ENCODE measurements at places on chromosomes 1 and 21.

- DNase-seq, result no peak
These were observed 17.4 kb downstream of the TNFRSF1B start for GRCh38 chr1:12184008-12184681.

- no peak for DNase-seq
These were observed 10.2 kb upstream of the PLXNA2 start for GRCh38 chr1:208254376-208254775.

DNA sequence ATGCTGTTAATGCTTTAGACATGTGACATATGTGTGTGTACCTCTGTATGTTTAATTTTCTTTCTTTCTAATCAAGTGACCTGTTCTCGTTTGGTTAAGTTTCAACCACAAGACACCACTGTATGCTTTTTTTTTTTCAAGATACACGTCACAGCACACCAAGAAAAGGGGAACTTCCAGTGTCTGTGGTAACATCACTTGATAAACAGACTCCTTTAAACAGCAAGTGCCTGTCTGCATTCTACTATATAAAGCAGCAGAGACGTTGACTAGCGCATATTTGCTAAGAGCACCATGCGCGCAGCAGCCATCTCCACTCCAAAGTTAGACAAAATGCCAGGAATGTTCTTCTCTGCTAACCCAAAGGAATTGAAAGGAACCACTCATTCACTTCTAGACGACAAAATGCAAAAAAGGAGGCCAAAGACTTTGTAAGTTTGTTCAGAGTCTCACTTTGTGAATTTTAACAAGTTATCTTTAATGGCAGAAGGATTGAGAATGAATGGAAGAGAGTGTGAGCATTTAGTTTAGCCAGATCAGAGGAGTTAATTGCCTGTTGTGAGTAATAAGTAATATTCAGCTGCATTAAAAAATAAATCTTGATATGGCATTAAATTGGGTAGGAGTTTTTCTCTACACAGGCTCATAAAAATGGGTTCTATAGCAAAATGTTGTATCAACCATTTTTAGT is at the start of gene RGS1:
TSS of gene RGS1 (plus strand) at position 275 of the 691 bp plus-strand sequence. CDS start at position 295, 20 bp downstream.
- DNase-seq, result no peak

DNA sequence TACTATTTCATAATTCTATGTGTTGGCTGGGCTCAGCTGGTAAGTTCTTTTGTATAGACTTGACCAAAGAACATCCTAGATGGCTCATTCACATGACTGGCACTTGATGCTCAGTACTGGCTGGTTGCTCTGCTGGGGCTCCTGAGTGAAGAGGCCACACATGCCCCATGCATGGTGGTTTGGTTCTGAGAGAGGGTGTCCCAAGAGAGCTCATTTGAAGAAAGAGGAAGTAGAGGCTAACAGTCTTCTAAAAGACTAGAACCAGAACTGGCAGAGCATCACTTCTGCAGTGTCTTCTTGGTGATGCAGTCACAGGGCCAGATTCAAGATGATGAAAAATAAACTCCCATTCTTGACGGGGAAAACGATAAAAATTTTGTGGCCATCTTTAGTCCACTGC is 5.2 kb upstream of the BACH1 start:
- no peak for DNase-seq

GRCh38 chr1:228917755-228918154 is 182.5 kb downstream of the RHOU start:
- no peak for DNase-seq

DNA sequence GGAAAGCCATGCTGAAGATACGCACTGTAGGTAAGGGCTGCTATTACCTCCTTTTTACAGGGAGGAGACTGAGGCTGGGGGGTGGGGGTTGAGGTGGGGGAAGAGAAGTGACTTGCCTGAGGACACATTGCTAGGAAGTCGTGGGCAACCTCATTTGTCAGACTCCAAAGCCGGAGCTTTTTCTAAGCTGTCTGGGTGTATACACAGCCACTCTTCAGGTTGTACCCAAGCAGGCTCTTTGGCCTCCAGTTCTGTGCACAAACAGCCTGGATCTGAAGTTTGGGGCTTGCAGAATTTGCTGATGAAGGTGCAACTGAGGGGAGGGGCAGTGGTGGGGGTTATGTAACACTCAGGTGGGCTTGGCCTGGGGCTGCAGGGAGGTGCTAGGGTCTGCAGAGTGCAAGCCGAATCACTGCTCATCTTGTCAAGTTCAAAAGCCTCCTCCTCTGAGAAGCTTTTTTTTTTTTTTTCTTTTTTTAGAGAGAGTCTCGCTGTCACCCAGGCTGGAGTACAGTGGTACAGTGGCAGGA is 16.9 kb downstream of the TINAGL1 start:
- DNase-seq, result no peak

GRCh38 chr1:223700388-223700918 is 11.9 kb upstream of the CAPN2 start:
- DNase-seq, result no peak

DNA sequence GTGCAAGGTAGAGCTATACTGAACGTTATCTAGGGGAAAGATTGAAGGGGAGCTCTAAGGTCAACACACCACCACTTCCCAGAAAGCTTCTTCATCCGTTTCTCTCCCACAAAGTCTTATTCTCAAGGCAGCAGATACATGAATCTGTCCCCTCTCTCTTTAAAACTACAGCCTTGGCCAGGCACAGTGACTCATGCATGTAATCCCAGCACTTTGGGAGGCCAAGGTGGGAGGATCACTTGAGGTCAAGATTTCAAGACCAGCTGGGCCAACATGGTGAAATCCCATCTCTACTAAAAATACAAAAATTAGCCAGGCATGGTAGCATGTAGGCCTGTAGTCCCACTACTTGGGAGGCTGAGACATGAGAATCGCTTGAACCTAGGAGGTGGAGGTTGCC is 8.1 kb downstream of the CYP4X1 start:
- no peak for DNase-seq

DNA sequence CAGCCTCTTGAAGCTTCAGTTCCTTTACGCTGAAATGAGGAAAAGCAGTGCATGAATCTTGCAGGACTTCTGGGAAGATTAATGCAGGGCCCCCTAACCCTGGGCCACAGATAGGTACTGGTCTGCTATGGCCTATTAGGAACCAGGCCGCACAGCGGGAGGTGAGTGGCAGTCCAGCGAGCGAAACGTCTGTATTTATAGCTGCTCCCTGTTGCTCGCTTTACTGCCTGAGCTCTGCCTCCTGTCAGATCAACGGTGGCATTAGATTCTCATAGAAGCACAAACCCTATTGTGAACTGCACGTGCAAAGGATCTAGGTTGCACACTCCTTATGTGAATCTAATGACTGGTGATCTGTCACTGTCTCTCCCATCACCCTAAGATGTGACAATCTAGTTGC is 130.2 kb downstream of the CHRM3 start:
- DNase-seq, result no peak

DNA sequence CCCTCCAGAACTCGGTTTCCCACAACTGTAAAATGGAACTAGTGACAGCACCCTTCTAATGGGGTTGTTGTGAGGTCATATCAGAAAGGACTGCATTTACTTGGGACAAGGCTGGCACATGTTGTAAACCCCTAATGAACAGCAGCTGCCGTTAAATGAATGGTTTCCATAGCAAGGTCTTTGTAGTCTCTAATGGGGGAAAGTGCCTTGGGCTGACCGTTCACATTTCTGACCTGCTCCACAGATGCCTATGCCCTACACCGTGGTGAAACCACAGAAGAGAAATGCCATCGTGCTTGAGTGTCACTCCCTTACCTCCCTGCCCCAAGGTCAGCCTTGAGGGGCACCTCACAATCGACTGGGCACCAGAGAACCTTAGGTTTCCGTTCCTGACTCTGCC is 143.1 kb downstream of the ZSCAN20 start:
- no peak for DNase-seq

DNA sequence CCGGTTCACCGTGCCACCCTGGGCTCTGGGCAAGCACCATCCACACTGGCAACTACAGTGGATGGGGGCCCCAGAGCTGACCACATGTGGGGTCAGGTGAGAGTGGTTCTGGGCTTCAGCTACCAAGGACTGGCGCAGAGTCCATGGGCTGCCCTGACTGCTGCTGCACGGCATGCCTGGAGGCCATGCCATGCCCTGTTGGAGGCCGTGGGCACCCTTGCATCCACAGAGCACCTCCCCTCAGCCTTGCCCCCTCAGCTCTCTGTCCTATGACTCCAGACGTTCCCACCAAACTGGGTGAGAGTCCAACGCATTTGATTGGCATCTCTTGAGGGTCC is 15.5 kb downstream of the MORN1 start:
- DNase-seq, result no peak

DNA sequence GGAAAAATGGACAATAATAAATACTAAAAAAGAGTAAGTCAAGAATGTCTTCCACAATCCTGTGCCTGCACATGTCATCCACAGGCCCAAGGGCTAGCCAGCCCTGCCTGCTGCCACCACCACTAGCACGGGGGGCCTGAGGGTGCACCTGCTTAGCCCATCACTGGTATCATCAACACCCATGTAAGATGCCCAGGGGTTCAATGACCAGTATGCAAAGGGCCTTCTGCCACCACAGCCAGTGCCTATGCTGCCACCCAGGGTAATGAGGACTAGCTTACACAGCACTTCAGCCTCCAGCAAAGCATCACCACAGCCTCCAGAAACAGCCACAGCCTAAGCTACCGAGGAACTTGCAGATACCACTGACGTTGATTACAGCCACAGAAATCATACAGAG is 46.3 kb downstream of the POFUT2 start:
- DNase-seq, result no peak

- no peak for DNase-seq
These were observed 112.1 kb downstream of the ST6GALNAC3 start for GRCh38 chr1:76186554-76187170.

GRCh38 chr1:165637427-165637826 is 6.4 kb downstream of the MGST3 start:
- no peak for DNase-seq

- peak; percentile 80 for DNase-seq
These were observed 11.9 kb downstream of the SH2D2A start for GRCh38 chr1:156804572-156805243.

GRCh38 chr1:19384113-19384512 is 72.0 kb downstream of the SLC66A1 start:
- DNase-seq, result no peak

DNA sequence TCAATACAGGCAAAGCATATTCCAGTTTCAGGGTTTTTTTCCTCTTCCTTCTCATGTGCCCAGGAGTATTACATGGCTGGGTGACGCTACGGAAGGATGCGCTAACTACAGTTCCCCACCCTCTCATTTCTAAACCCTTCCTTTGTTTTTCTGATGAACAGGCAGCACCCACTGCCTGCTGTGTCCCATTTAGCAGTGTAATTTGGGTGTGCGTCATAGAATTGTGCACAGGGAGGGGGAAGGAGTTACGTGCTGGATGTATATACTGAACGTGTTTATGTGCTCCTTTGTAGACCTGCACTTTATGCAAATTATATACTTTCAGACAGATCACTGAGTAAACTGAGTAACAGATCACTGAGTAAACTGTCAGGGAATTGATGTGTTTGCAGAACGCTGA is 44.5 kb downstream of the ELAPOR1 start:
- no peak for DNase-seq

DNA sequence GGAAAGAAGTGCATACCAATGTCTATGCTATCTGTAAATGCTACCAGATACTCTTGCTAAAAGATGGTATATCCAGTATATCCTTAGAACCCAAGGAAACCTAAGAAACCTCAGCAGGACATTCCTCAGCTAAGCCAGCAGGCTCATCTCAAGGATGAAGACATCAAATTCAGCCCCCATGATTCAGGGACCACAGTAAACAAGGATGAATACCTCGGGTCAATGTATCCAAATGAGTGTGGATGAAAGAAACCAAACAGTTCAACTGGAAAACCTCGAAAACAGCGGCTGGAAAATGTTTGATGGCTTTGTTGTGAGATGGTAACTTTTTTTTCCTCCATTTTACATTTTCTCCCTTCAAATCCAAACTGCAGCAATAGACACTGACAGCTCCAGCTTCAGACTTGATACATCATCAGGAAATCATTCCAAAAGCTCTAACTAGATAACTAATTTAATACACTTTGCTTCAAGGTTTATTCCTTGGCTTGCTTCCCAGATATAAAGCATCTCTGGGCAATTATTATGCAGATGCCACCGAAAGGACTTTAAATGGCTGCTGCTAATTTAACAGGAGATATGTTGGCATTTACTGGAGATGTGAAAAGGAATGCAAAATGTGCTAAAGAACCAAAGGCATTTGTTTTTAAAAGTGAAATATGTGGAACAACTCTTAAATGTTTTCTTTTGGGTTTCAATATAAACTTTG is 73.6 kb downstream of the SMYD2 start:
- peak; percentile 6 for DNase-seq

DNA sequence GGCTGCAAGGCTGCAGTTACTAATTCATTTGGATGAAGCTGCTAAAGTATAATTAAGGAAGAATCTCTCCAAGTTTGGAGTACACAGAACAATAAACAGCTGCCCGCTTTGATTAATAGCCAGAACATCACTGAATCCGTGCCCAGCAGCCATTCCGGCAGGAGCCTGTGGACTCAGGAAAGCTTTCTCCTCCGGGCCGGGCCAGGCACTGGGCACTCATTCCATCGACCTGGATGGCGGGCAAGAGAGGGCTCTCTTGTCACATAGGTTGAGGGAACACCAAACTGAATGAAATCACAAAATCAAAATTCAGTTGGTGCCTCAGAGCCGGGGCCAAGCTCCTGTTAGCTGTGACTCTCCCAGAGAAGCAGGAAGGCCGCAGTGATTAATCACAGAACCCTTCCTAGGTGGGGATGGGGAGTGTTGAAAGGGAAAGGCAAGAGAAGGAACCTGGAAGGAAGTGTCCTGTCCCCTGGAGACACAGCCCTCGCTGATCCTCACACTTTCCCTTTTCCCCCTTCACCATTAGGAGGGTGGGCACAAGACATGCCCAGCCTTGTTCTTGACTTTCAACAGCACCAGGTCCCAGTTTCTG is 306.7 kb downstream of the NPHP4 start:
- no peak for DNase-seq

DNA sequence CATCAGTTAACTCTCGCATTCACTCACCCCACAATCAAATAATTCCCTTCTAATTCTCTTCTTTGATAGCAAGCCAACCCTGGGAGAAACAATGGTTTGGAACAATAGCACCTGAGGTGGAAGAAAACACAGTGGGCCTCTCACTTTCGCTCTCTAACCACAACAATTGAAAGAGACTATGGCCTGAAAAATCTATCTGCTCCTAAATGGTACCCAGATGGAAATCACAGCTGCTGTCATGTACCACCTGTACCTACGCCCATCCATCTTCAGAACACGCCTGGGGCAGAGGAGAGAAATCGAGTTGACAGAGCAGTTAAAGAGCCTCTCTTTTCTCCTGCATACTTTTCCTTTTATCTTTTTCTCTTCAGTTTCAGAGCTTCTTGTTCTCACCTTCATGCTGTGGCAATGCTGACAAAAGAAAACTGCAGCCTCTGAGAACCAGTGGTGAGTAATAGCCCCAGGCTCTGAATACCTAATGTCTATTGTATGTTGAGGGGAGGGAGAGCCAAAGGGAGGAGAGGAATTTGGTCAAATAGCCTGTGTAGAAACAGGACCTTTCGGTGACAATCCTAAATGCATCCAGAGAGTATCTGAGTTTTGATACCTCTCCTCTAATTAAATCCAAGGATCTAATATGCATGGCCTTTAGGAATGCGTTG is 57.7 kb downstream of the ZC3H11B start:
- no peak for DNase-seq

GRCh38 chr1:56057466-56058405 is 521.6 kb downstream of the PLPP3 start:
- DNase-seq, result no peak
